Memory B cell (primary cell): ENCODE measurements at places on chromosomes 5 and 9.

- no peak overlapping the region for H3K4me3 ChIP-seq
- H3K27me3 ChIP-seq = no peaks in the 10 kb centered on the region
- peak overlapping the region; percentile 33 for H3K27ac ChIP-seq
- DNase-seq = no peak
- peaks cover 41% of the 10 kb centered on the region for H3K36me3 ChIP-seq
- no peaks in the 10 kb centered on the region for H3K4me1 ChIP-seq
These were observed 43.4 kb downstream of the IPPK start for GRCh38 chr9:92626484-92626883.

DNA sequence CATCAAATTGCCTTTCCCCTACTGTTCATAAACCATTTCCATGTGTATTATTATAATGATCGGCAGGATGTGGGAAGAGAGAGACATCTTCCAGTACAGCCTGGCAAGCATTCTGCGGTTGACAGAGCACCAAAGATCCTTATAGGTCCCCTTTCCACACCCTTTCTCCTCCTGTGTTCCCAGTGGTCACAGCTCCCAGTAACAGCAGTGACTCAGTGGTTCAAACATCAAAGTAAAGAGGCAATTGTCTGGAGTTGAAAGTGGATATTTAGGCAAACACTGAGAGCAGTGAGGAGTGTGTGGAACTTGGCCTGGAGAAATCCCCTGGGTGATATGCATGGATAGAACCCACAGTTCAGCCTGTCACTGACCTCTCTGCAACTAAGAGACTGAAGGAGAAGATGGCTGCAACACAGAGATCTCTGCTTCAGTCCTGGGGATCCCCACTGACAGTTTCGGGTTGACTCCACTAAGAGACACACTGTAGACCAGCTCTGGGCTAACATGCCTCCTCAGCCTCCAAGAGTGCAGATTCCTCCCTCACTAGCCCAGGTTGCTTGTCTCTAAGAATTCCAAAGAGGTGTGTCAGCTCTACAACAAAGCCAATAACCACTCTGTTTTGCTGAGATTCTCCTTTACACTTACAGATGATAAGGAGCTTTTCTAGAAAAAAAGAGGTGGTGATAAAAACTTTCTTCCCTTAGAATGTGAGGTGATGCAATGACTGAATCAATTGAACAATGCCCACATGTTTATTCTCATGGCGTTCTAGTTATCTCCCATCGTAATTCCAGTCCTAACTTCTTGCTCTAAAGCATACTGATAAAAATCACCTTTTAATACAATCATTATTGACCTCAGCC lies 94.4 kb upstream of the IL6ST start:
- H3K4me3 ChIP-seq = no peak overlapping the region
- H3K27me3 ChIP-seq = peaks cover 2% of the 10 kb centered on the region
- no peak for DNase-seq

- DNase-seq = no peak
- no peak overlapping the region for H3K4me3 ChIP-seq
- no peaks in the 10 kb centered on the region for H3K4me1 ChIP-seq
- no peak overlapping the region for H3K27ac ChIP-seq
These were observed 11.4 kb downstream of the CAMK2A start for GRCh38 chr5:150278046-150278730.

- peaks cover 6% of the 10 kb centered on the region for H3K4me1 ChIP-seq
- DNase-seq = no peak
- H3K27ac ChIP-seq = no peak overlapping the region
These were observed 13.6 kb downstream of the ROPN1L start for GRCh38 chr5:10455277-10455670.

- peaks cover 5% of the 10 kb centered on the region for H3K27me3 ChIP-seq
- H3K27ac ChIP-seq = no peak within 1 kb of the TSS
- H3K36me3 ChIP-seq = no peaks in the 10 kb centered on the region
- peak within 1 kb of the TSS; percentile 83 for H3K4me3 ChIP-seq
These were observed at the start of gene CERCAM for GRCh38 chr9:128420651-128421481. Gene CERCAM, plus strand, starts transcription at chr9:128420857. Its CDS starts 21 bp downstream, at chr9:128420878.

DNA sequence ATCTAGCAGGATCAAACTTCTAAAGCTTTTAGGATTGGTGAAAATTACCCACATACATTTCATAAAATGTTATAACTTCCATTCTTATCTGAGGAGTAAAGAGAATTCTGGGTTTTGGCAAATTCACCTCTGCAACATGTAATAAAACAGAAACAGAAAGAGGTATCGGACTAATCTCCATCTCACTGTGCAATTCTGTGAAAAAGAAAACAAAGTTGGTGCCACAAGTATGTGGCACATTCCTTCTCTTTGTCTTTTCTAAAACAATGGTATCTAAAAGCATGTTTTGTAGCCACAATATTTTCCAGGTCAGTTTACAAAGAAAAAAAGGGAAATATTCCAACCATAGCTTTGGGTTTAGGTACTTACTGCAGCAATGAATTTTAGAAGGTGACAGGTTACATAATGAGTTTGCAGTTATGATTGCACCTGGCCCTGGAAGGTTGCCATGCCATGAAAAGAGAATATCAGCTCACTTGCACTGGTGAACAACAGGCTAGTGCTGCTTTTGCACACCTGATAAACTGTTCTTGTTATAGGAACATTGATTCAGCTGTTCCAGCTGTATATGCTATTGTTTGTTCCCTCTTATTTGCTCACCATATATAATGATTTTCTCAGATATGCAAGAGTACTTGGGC lies 491.3 kb upstream of the MEF2C start:
- no peak overlapping the region for H3K27ac ChIP-seq
- no peaks in the 10 kb centered on the region for H3K4me1 ChIP-seq
- H3K36me3 ChIP-seq = no peaks in the 10 kb centered on the region
- DNase-seq = no peak
- H3K27me3 ChIP-seq = no peaks in the 10 kb centered on the region
- no peak overlapping the region for H3K4me3 ChIP-seq

DNA sequence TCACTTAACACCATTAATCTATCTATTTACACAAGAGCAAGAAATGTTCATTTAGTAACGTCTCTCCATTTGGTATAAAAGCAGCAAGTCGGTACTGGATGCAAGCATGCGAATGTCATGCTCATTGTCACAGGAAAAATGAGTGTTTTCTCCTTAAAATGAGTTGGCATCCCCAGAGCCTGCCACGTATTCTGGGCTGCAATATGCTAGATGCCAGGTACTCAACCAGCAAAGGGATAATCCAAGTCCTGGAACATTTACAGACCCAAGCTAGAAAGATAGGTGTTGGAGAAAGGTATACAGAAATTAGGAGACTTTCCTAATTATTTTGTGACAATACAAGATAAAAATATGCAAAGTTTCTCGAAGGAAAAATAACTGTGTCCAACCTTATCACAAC lies 217.5 kb downstream of the EBF1 start:
- peak overlapping the region; percentile 96 for H3K27ac ChIP-seq
- peaks cover 82% of the 10 kb centered on the region for H3K4me1 ChIP-seq
- no peak for DNase-seq
- H3K27me3 ChIP-seq = no peaks in the 10 kb centered on the region
- H3K4me3 ChIP-seq = peak overlapping the region; percentile 72
- H3K36me3 ChIP-seq = peaks cover 4% of the 10 kb centered on the region

- no peak overlapping the region for H3K4me3 ChIP-seq
- no peak for DNase-seq
These were observed 8.2 kb downstream of the SQSTM1 start for GRCh38 chr5:179828756-179829421.

DNA sequence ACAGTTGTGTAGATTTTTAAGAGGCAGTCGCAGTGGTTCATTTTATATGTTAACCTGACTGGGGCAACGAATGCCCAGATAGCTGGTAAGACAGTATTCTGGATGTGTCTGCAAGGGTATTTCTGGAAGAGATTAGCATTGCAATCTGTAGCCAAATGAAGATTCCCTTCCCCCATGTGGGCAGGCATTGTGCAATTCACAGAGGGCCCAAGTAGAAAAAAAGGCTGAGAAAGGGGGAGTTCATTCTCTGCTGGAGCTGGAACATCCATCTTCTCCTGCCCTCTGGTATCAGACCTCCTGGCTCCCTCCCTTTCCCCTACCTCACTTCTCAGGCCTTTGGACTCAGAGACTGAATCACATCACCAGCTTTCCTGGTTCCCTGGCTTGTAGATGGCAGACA lies 70.6 kb downstream of the TENT4A start:
- DNase-seq = no peak
- no peak overlapping the region for H3K27ac ChIP-seq
- H3K4me1 ChIP-seq = peaks cover 4% of the 10 kb centered on the region
- no peak overlapping the region for H3K4me3 ChIP-seq
- H3K36me3 ChIP-seq = no peaks in the 10 kb centered on the region

- peaks cover 20% of the 10 kb centered on the region for H3K4me1 ChIP-seq
- no peak for DNase-seq
- H3K27ac ChIP-seq = peak overlapping the region; percentile 62
These were observed 100.1 kb upstream of the DHFR start for GRCh38 chr5:80754900-80755299.

GRCh38 chr9:94985649-94986048 lies 259.1 kb downstream of the AOPEP start:
- peaks cover 16% of the 10 kb centered on the region for H3K36me3 ChIP-seq
- H3K27ac ChIP-seq = no peak overlapping the region
- H3K4me3 ChIP-seq = no peak overlapping the region
- no peak for DNase-seq
- H3K27me3 ChIP-seq = no peaks in the 10 kb centered on the region
- H3K4me1 ChIP-seq = no peaks in the 10 kb centered on the region

GRCh38 chr5:90297045-90297764 lies 112.4 kb downstream of the CETN3 start:
- no peaks in the 10 kb centered on the region for H3K36me3 ChIP-seq
- H3K27me3 ChIP-seq = peaks cover 11% of the 10 kb centered on the region
- H3K4me3 ChIP-seq = no peak overlapping the region
